ENCODE measurements at places on chromosomes 4 and X. TPM values are rescaled to one million over a fixed set of nuclear protein-coding genes. Genes with fewer than 3 reads are reported as not detected.
A peak's percentile ranks its signal among the peaks of the same experiment; 100 is the strongest.

Gene AVPR2
- total RNA-seq = not detected

Gene ELOVL6
- 12.1 TPM for total RNA-seq

Gene FAM193A
- 31.4 TPM for total RNA-seq

Gene FHIP1A
- total RNA-seq = 52.9 TPM

Gene TEX13C
- total RNA-seq = not detected

Gene SOWAHB
- total RNA-seq = 34.3 TPM

Gene SRPX2
- 9.8 TPM for total RNA-seq

Gene AKAP14
- not detected for total RNA-seq

Gene TEX11
- not detected for total RNA-seq

Gene TRIM75
- total RNA-seq = not detected

Gene REELD1
- 0.27 TPM for total RNA-seq

Gene AKAP4
- total RNA-seq = not detected

Gene CORIN
- not detected for total RNA-seq

Gene GABRE
- 68.5 TPM for total RNA-seq

GRCh38 chrX:9604111-9604907 lies 139.5 kb downstream of the TBL1X start:
- no peak for DNase-seq

DNA sequence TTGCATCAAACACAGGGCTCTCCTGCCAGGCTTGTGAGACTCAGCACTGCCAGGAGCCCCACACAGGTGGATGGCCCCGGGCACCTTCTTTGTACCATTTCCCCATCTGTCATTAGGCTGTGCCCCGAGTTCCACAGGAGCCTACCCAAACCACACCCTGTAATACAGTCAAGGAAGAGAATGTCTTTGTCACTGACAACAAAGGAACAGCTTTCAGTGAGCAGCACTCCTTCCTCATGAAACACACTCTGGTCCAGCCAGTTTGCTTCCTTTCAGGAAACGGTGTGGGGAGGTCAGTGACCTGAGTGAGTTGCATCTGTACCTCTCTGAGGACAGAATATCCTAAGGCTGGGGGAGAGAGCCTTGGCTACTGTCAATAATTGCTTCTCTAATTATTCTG lies 53.7 kb downstream of the LNX1 start:
- peak; percentile 29 for DNase-seq

GRCh38 chr4:133145758-133146573 lies 3.1 kb upstream of the PCDH10 start:
- DNase-seq = no peak

DNA sequence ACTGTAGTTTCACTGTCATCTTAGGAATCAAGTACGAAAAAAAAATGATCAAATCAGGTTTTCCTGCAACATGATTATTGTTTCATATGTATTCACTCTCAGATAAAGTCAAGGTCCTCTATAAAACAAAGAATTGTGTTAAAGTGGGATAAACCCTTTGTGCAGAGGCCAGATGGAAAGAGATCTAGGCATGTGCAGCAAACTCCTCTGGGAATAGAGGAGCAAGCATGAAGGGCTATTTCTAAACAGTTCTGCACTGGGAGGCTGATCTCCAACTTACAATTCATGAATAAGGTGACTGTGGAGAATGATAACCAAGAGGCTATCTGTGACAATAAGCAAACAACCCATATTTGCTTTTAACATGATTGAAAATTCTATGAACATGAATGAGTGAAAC lies 2.4 kb upstream of the WDFY3 start:
- DNase-seq = no peak

- DNase-seq = no peak
Observed at GRCh38 chrX:68503836-68504636, 5.2 kb downstream of the YIPF6 start.

DNA sequence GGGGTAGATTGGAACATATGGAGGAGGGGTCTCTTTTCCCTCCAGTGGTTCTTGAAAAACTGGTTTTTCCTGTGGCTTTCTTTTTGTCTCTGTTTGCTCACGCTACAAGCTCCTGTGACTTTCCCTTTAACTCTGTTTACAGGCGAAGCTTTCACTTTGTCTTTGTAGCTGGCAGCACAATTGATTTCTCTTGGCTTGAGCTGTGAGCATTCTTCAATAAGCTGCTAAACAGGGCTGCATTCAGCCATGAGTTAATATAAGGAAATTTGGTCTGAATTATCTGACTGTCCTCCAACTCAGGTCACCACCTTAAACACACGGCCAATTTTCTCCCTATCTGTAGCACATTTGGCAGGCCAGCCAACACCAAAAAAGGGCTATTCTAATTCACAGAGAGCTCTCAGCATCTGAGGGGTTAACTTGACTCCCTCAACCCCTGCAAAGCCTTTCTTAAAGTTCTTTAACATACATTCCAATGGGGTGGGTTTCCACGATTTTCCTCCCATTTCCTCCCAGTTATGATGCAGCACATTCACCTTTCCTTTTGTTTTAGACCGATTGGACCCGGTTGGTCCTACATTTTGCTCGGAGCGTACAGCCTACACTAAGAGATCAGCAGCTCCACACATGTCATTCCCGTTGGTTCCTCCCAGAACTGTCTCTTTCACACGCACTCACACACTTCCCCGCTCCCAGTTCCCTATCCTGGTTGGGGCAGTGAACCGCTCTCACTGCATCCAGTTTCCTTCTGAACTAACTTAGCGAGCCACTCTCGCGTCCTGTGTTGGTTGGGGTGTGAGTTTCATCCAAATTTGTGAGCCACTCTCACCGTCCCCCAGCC lies 45.4 kb downstream of the UGT2A3 start:
- no peak for DNase-seq

- peak; percentile 68 for DNase-seq
Observed at GRCh38 chr4:15003401-15003890, 1.2 kb downstream of the CPEB2 start.

GRCh38 chr4:686413-687040 lies 2.4 kb downstream of the SLC49A3 start:
- DNase-seq = no peak

DNA sequence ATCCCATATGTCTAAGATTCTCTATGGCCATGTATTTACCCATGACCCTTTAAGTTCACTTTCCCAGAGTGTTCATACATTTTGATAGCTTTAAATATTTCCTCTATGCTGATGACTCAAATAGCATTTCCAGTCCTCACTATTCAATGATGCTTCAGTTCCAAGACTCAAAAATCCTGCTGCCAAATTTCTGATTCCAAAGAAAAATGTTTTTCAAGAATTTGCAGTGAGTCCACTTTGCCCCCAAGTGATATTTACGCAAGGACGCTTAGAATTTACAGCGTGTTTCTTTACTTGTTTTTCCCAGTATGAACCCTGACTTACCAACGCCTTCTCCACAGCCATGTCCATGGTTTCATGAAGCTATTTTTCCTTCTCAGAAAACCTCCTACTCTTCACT lies 127.9 kb upstream of the PCDH18 start:
- DNase-seq = no peak

DNA sequence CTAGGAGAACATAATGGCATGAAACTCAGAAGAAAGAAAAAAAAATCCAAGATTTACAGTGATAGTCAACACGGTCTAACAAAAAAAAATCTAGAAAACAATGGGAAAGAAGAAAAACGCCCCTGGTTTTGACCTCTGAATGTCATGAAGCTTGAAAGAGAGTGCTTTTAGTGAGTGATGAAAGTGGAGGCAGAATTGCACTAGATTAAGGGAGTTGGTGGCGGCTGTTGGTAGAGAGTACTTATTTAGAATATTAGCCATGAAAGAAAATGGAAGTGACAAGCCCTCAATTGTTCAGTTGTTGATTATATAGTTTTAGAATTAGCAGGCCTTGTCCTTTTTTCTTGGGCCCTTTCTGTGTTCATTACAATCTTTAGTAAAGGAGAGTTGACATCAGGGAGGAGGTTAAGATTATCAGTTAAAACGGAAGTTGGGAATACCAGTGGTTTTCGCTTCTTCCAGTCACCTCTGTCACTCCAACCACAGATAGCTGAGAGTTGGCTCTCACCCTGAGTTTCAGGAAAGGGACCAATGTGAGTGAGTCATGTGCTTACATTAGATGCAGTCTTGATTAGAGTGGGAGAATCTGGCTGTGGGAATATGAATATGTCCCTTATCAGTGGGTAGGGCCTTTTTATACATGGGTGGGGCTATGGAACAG lies 29.7 kb downstream of the EREG start:
- peak; percentile 28 for DNase-seq

DNA sequence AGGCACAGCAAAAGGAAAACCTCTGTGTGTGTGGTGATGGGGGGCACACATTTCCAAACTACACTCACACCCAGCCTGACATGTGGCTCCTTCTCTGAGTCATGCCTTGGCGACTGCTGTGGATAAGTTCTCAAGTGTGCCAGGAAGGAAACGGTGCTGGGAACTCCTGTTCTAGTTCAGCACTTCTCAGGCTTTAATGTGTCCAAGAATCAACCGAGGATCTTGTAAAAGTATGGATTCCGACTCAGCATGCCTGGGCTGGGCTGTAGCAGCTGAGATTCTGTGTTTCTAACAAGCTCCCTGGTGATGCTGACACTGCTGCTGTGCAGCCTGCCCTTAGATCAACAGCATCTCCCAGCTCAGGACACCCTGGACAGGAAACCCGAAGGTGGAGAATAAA lies 20.2 kb downstream of the CLNK start:
- DNase-seq = no peak

DNA sequence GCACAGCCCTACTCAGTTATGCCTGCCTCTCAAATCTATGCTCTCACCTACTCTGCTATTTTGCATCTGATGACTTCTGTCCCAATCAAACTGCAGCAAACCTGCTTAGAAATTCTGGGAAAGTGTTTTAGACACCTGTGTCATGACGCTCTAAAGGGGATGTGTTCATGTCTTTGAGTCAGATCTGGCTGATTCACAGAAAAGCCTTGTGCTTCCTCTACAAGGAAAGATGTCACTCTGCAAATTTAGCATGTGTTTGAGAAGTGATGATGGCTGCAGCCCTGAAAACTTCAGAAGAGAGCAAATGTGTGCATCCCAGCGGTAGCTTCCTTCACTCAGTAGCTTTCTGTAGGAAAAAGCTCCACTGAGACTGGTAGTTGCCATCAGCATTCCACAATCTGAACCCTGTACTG lies 235.4 kb downstream of the MGST2 start:
- no peak for DNase-seq

DNA sequence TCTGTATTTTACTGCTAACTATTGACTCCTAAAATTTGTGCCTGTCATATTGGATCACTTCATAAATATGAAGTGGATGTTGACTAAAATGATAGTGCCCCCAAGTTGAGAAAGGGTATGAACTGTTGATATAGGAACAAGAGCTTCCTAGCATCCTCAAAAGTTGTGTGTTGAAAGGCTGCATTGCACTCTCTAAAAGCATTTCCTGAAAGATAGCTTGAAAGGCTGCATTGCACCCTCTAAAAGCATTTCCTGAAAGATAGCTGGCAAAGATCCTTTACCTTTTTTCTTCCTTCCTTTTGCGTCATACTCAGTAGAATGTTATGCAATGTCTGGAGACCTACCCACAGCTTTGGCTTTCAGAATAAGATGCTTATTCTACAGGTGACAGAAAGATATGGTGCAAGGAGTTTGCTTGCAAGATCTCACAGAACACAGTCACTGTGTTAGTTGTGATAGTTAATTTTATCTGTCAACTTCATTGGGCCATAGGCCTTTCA lies 274.6 kb upstream of the GALNTL6 start:
- DNase-seq = no peak

DNA sequence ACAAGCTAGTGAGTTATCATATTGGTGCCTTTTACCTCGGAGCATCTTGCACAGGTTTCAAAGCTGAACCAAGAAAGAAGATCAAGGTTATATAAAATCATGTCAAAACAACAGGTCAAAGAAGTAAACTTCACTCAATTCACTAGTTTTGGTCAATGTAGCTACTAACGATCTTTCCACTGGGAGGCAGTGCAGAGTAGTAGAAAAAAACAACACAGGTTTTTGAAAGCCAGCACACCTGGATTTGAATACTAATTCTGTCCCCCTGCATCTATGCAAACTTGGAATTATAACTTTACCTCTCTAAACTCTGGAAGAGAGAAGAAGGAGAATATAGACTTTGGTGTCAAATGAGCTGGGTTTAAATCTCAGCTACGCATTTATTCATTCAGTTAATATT lies 266.1 kb downstream of the GRIA3 start:
- no peak for DNase-seq

DNA sequence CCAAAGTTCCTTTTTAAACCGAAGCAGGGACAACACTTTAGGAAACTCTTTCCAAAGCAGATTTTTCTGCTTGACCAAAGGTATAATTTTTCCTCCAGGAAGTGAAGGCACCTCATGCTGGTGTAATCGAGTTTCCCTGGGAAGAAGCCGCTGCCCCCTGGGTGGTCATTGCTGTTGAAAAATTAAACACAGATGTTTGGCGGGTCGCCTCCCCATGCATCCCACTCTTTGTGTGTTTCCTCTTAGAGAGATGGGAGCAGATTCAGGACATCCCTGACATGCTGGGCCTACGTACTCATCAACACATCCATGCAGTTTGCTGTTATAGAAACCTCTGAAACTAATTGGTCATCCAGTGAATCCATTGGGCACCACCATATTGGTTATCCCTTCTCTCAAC lies 179.2 kb upstream of the HCCS start:
- no peak for DNase-seq

- no peak for DNase-seq
Observed at GRCh38 chr4:145348291-145348690, 133.4 kb upstream of the SMAD1 start.

DNA sequence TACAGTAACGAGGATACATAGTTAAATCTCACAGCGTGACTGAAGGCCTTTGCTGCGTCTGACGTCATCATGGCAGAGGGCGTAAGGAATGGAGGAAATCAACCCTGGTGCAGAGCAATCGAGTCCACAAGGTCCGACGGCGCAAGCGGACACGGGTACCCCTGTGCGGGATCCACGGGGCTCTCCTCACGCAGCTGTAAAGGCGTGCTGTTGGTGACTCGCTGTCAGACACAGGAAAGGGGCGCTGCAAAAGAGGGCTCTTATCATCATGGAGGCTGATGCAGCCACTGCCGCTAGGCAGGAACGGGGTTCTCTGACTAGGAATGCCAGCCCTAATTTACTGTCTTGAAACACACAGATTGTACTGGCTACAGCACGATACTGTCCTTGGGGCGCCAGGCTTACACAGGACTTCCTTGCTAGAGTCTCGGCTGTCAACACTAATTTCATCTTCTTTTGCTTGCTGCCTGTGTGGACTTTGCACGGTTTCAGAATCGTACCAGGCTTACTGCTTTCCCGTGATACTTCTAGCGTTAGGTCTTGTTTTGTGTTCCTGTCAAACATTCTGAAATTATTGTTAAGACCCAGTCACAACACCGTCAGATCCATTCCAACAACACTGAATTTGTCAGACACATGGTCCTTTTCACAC lies 13.6 kb downstream of the RNF212 start:
- DNase-seq = no peak

DNA sequence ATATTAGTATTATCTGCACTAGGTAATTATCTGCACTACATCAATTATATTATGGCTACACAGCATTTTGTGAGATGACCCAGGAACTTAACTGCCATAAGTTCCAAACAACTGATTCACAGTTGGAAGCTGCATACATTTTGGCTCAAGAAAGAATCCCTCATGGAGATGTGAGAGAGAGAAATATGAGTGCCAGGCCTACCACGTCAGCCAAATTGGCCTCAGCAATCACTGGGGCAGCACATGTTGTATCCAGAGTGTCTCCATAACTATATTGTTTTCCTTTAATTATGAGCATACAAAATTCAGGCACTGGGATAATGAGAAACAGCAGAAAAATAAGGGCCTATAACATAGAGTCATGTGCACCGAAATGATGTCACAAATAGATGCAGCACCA lies 174.2 kb upstream of the DMD start:
- DNase-seq = no peak

GRCh38 chr4:92254767-92255442 lies 48.9 kb upstream of the GRID2 start:
- no peak for DNase-seq
